NCI-H345 (cell line): ENCODE measurements at places on chromosomes 6 and 20.
A peak's percentile ranks its signal among the peaks of the same experiment; 100 is the strongest.

- DNase-seq = no peak
These were observed 37.6 kb upstream of the ANGPT4 start for GRCh38 chr20:953742-954141.

DNA sequence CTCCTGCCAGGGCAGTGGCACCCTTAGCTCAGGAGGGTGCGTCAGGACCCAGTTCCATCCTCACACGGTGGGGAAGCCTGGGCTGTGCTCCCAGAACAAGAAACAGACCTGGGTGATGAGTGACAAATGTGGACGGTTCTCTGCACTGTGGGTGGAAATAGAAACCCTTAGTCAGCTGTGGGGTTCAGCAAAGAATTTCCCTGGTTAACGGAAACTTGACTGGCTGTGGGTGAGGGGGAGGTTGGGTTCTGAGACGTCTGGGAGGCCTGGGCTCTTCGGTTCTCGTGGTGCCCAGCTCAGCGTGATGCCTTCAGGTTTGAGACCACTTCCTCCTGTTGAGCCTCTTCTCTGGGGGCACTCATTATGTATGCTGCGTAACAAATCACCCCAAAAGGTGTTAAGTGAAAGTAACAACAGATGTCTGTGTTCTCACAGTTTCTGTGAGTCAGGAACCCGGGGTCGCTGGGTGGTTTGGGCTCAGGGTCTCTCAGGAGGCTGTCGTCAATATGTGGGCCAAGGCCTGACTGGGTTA, 53.1 kb upstream of the FAM83D start:
- no peak for DNase-seq

DNA sequence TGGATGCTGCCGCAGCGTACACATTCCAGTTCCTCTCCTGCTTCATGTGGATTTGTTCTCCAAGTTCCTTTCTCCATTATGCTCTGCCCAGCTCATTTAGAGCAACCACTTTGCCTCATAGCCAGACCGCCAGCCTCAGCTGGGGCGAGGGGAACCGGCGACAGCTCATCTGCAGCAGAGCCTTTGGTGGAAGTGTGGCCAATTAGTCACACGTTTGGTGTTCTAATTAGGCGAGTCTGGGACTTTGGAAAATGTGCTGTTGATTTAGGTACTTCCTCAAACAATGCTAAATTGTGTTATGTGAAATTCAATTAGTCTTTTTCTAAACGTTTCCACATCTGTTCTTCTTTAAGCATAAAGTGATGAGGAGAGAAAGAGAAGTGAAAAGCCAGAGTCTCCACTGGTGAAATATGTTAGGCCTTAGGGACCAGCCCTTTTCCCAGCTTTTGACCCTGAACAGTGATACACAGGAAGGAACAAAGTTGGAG, 217.9 kb downstream of the TBX18 start:
- no peak for DNase-seq

DNA sequence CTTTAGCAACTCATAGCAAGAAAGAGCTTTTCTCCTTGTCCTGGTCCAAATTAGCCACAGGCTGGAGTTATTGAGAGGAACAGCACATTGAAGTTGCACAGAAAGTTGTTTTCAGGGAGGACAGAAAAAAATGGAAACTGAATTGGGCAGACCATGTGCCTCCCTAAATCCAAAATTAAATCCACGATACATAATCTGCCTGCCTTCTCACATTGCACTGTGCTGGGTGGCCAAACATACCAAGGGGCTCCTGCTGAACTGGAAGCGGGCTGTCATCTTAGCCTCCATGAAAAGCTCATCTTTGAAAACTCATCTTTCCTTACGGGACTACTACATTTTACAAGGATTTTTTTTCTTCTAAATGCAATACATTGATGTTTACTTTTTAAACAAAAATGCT, 59.9 kb downstream of the TNFAIP3 start:
- no peak for DNase-seq

- DNase-seq = no peak
These were observed 207.8 kb downstream of the OTOR start for GRCh38 chr20:16955971-16956370.

- peak; percentile 66 for DNase-seq
These were observed 12.8 kb upstream of the MDFI start for GRCh38 chr6:41625442-41625841.

- DNase-seq = no peak
These were observed 61.1 kb downstream of the TSPYL4 start for GRCh38 chr6:116192786-116193185.

DNA sequence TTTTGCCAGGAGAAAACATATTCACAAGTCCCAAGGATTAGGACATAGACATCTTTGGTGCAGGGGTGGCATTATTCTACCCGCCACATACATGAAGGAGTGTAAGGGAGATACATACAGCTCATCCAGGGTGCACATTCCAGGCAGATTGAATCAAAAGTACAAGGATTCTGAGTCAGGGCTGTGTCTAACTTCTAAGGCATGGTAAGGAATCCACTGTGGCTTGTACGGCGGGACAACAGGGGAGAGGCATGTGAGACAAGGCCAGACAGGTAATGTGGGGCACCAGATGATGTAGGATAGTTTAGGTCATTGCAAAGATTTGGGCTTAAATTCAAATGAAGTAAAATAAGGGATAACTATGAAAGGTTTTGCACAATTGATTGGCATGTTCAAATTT, 780.9 kb downstream of the C6orf118 start:
- no peak for DNase-seq

GRCh38 chr20:62025832-62026563, 39.7 kb downstream of the TAF4 start:
- no peak for DNase-seq

- no peak for DNase-seq
These were observed 615.5 kb downstream of the EYS start for GRCh38 chr6:65091561-65091960.

GRCh38 chr20:7087803-7088202, 320.3 kb downstream of the BMP2 start:
- no peak for DNase-seq

DNA sequence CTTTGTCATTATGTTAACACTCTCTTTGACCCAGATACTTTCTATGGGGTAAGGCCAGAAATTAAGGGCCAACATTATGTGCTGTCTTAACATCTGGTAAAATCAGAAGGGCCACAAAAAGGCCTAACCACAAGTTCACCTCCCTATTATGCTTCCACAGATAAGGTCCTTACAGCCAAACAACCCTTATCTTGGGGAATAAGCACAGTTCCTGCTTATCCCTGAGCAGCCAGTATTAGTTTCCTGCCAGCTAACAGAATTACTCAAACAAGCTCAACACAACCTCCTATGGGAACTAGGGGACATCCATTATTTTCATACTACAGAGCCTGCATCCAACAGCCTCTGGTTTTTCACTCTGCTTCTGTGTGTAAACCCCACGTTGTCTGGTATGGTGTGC, 724.8 kb downstream of the HACE1 start:
- no peak for DNase-seq

GRCh38 chr6:156689656-156690055, 87.5 kb upstream of the ARID1B start:
- DNase-seq = no peak

DNA sequence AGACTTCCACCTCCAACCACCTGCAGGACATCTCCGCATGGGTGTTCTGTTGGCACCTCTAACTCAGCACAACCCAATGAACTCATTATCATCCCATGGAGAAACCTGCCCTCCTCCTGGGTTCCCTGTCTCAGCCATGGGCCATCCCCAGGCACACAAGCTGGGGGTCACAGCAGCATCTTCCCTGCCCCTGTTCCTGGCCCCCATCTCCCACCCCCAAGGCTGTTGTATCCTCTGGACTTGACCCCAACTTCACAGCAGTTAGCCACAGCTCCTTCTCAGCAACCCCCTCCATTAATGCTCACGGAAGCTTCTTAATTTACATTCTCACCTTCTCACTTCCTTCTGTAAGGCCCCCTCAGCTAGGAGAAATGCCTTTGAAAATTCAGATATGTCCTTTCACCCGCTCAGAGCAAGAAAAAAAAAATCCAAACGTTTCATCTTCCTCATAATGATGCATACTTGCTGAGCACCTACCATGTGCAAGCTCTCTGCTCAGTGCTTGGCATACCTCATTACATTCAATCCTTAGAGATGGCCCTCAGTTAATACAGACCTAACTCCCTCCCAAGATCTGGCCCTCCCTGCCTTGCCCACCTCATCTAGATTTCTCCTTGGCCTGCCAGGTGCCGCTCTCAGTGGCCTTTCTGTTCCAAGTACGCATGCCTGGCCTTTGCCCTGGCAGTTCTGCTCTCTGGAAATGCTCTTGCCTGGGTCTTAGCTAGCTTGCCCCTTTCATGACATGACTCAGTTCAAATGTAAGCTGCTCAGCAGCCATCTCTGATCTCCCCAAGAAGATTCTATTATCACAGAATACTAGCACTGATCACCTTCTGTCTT, 2.5 kb upstream of the NELFCD start:
- DNase-seq = no peak

GRCh38 chr6:43096451-43097097, 20.5 kb downstream of the PTK7 start:
- no peak for DNase-seq

DNA sequence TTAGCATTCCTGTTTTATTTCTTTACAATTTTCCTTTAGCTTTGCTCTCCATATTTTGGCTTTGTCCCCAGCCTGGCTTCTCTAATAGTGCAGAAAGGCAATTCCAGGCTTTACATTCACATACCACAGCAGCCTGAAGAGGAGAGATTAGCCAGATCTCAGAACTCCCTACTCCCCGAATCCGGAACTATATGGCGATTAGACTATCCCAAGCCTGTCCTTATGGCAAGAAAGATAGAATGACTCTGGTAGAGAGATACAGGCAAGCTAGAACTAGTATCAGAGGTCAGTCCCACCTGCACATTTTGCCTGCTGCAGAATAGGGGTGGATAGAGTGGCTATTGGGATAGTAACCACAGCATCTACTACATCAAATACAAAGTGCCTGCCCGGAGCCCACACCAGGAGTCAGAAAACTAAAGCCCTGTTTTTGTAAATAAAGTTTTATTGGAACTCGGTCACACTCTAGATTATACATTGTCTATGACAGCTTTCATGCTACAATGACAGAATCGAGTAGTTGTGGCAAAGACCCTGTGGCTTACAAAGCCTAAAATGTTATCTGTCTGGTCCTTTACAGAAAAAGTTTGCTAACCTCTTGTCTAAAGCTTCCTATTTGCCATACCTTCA, 17.1 kb upstream of the ADIG start:
- DNase-seq = no peak

- no peak for DNase-seq
These were observed 36.6 kb downstream of the ZNF311 start for GRCh38 chr6:28968476-28968875.

DNA sequence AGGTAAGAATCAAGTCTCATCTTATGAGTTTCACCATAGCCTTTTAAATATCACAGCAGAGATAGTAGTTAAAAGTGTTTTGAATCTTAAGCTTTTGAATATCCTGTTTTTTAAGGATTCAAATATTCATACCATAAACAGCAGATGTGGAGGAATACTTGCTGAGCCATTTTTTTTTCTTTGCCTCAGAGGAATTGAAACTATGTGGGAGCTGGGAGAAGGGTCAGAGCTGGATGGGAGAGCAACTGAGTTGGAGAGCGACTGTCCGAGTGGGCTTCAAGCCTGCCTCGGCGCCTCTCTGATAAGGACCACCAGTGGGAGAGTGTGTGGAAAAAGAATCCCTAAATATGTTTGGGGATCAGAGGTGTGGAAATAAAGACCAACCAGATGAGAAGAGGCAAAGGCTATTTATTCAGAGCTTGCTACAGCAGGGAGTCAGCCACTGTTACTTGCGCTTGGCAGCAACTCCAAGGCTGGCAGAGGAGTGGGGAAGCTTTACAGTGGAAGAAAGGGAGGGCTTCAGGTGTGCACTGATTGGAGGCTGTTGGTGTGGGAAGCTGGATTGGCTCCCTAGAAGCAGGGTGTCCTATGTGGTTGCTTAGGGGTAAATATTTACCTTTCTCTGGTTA, 34.3 kb upstream of the MCUR1 start:
- DNase-seq = no peak

DNA sequence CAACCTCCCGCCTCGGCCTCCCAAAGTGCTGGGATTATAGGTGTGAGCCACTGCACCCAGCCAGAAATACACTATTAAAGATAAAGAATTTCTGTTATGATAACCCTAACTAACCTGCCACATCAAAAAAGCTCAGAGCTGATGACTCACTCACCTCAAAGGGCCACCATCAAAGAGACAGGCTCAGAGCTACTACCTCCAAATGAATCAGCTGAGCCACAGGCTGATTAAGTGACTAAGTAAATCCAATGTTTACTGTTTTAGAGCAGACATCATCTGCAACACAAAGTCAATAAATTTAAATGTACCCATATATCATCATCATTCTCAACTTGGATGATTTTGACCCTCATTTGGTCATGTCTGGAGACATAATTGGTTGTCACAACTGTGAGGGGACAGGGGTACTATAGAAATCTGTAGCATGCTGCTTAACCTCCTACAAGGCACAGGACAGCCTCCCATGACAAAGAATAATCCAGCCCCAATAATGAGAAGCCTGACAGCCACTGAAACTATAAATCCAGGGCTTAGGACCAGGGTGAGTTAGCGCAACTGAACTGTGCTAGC, 106.5 kb downstream of the ATP9A start:
- no peak for DNase-seq

GRCh38 chr6:8195040-8195713, 92.8 kb upstream of the EEF1E1 start:
- no peak for DNase-seq

DNA sequence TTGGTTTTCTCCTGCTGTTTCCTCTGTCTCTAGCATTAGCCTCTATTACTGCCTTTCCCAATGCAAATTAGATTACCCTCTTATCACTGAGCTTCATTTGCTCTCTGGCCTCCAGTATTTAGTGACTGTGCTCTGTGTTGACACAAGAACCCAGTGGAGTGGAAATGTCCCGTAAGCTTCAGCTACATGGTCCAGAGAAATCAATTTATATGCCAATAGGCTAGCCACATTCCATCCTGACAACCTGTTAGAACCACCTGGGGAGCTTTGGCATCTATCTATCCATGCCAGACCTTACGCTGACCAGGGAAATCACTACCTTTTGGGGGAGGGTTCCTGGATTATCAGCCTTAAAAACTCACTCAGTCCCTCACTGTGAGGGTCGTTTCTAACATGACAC, 459.6 kb downstream of the UTRN start:
- peak; percentile 2 for DNase-seq

DNA sequence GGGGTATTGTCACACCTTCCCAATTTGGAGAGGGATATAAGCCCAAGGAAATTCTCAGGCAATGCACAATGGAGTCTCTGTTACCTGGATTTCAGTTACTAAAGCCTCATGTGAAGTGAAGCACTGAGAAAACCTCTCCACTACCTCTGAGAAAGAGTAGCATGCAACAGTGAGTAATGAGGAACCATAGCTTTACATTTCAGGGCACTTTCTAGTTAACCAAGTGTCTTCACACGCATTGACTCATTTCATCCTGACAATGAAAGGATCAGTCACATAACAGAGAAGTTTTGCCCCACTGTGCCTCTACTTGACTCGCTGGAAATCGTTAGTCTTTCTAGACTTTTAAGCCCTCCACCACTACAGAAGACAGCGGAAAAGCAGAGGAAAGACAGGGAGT, 86.2 kb upstream of the ARID1B start:
- DNase-seq = no peak
